NCI-H446 treated with DMSO at 0.1 percent for 48 hours (cell line): ENCODE measurements at places on chromosomes 2 and 18.

GRCh38 chr18:2881088-2881839 lies 34.5 kb downstream of the EMILIN2 start:
- no peak for DNase-seq

- DNase-seq = no peak
Measured at GRCh38 chr18:12776821-12777471, 74.1 kb downstream of the PSMG2 start.

DNA sequence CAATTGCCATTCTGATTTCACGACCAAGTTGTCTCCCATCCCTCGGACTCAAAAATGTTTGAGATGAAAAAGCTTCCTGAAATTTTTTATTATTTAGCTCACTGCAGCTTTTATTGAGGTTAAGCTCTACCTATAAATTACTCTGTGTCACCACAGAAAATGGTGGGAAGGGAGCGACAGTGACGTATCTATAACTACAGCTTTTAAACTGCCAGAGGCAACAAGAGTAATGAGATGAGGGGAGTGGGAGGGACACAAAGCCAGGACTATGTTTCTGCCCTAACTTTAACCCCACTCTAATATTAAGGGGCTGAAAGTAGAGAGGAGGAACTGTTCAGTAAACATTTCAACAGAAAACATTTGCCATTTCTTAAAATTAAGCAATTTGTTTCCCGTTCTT lies 37.4 kb downstream of the SMAD2 start:
- no peak for DNase-seq

- no peak for DNase-seq
Measured at GRCh38 chr2:145076085-145076484, 556.2 kb upstream of the ZEB2 start.

DNA sequence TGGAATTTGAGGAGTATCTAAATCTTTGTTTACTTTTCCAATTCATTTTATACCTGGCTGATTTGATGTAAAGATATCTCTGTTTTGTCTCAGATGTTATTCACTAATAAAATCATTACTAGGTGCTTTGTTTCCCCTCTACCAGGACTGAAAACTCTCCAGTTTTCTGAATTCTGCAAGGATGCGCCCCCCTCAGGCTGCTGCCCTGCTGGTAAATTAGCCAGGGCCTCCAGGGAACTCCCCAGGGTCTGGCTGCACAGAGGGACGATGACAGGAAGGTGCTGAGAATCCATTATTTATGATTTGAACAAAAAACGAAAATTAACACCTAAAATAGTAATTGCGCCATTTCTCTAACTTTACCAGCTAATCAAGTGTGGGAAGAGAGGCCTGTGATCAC lies 541.2 kb upstream of the POU3F3 start:
- no peak for DNase-seq

DNA sequence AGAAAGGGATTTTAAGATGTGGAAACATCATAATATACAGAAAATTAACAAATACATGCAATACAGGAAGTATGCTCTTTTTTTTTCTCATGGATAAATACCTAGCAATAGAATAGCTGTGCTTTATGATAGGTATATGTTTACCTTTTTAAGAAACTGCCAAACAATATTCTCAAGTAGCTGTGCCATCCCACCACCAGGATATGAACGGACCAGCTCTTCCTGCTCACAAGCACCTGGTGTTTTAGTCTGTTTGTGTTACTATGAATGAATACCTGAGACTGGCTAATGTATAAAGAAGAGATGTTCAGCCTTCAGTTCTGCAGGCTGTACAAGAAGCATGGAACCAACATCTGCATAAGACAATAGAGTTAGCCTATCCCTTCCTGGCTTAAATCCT lies 19.9 kb upstream of the UGT1A8 start:
- DNase-seq = no peak

DNA sequence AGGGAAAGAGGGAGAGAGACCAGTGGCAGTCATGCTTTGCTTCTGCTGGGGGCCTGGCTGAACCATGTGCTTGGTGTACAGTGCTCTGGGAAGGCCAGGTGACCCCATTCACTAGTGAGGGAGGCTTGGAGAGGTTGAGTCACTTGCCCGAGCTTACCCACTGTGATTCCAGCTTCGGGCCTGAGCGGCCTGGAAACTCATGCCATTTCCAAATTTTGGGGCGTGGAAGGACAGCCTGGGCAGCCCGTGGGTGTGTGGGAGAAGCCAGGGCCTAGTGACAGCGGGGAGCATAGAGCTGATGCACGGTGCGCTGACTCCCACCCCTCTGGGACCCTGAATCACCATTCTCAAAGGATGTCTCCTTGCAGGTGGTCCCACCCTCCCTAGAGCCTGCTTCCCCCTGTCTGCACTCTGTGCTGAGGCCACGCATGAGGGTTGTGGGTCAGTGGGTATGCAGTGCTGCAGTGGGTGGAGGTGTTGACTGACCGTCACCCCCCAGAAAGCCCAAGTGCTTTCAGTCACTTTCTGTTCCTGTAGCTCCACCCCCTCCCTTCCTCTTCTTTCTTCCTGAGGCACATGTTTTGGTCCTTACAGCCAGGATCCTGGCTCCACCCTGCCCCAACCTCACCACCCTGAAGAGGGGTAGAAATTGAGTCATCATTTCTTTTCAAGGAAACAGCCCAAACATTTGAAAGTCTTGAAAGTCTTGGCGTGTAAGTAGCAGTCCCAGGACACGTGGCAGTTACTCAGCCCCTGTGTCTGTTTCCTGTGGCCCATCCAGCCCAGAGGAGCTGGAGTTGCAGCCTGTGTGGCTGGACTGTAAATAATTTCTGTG lies 69.3 kb upstream of the MCFD2 start:
- DNase-seq = no peak

DNA sequence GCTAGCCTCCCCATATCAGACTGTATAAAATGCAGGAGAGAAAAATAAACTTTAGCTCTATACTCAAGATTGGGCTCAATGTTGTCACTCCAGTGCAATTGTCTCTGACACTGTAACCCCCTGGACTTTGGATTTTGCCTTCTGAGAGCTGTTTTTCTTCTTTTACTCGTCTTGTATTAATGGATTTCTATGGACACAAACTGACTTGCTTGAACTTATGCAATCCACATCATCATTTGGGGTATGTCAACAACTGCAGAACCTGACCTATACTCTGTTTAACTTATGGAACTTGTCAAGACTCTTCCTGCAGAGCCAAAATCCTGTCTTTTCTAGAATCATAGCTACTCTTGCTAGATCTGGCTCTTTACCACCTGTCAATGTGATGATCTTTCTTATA lies 257.8 kb upstream of the DCC start:
- no peak for DNase-seq

DNA sequence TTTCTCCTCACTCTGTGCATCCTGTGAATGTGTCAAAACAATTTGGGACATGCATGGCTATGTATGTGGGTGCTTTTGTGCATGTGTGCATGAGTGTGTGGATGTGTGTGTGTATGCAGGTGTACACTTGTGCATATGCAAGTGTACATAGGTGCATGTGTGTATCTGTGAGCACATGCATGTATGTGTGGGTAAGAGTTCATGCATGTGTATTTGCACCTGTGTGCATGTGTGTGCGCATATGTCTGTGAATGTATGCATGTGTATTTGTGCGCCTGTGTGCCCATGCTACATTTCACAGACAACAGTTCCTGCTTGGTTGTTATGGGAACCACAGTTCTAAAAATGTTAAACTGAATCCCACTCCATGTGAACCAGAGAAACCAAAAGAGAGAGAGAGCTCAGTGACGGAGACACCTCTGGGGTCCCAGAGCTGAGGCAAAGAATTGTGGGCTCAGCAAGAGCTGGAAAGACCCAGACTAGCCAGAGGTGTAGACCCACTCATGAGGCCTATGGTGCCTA lies 1.9 kb upstream of the FBXO41 start:
- DNase-seq = no peak

- no peak for DNase-seq
Measured at GRCh38 chr2:85213901-85214512, 80.8 kb downstream of the TCF7L1 start.

DNA sequence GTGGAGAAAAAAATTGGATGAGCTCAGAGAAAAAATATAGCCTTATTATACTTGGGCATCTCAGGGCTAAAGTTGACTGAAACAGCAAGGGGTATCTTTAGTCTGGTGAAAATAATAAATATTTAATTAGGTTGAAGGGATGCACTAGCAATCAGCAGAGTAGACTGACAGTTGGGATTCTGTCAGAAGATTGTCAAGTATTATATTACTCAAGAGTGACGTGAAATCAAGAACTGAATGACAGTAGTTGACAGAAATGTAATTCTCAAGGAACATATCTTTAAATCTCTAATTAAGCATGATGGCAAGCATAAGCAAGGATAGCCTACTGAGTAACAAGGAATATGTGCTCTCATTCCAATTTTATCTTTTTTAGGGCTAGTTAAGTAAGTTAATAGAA lies 1301.1 kb downstream of the DSC3 start:
- no peak for DNase-seq

DNA sequence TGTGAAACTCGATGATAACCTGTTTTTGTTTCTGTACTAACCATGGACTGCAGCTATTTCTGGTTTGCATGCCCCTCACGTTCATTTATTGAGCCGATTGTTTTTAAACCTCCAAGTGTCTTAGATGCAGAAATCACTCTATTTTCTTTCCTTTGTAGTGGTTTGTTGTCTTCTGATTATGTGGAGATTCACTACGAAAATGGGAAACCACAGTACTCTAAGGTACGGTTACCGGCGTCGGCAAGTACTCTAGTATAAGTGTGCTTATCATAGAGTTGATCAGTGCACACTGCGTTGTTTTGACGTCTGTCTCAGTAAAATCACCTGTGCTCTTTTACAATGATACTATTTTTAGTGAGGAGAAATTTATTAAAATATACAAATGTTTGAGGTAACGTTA lies 87.4 kb downstream of the ADAM23 start:
- DNase-seq = no peak

DNA sequence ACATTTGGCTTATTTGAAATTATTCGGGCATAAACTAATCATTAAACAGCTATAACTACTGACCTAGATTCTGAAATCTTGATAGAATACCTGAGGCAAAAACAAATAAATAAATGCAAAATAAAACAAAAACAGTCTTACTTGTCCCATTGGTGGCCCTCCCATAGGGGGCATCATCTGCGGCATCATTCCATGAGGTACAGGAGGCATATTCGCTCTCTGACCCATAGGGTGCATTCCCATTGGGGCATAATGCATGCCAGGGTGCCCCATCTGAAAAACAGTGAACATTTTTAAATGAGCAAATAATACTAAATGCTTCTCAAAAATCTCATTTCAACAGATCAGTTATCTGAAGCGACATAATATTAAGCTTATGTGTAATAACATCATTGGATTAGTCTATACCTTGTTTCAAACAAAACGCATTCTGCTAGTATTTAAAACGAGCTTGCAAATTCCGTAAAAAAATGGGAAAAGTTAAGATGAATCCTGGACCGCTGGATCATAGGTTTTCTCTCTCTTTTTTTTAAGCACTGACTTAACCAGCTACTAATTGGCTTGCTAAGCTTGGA lies 1.3 kb downstream of the PRPF40A start:
- DNase-seq = peak; percentile 12

DNA sequence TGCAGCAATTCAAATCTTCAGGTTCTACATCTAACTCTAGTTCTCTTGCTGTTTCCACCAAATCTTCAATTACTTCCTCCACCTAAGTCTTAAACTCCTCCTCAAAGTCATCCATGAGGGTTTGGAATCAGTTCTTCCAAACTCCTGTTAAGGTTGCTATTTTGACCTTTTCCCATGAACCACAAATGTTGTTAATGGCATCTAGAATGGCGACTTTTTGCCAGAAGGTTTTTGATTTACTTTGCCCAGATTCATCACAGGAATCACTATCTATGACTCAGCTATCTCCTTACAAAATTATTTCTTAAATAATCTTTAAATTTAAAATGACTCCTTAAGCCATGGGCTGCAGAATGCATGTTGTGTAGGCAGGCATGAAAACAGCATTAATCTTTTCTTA lies 368.9 kb upstream of the TNP1 start:
- DNase-seq = no peak

DNA sequence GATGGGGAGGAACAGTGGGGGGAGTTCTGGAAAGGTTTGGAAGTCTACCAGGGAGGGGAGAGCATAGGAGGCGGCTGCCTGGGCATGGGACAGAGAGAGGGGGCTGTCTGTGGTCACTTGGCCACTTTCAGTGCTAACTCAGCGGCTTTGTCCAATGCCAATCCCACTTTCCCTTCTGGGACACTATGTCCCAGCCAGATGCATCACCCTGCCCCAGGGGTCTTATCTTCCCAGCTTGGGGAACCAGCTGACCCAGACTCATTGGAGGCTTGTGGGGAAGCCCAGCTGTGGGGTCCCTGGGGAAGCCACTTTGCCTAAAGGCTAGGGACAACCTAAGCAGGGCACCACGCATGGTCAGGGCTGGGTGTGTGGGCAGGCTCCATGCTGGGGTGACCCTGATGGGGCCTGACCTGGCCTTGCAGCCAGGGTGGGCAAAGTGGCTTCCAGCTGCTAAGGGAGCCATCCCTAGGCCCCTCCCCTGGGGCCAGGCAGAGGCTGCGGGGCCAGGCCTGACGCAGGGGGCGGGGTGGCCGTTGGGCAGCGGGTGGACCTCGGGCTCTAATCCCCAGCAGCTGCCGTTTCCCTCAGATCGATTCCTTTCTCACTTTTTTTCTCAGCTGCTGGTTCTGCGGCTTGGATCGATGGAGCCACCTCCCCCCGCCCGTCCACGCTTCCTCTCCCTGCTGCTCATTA lies 1.6 kb upstream of the ASIC4 start:
- no peak for DNase-seq

GRCh38 chr2:153519257-153519875 lies 40.8 kb upstream of the RPRM start:
- DNase-seq = peak; percentile 35

- no peak for DNase-seq
Measured at GRCh38 chr18:75249672-75250470, 39.3 kb downstream of the TSHZ1 start.

- DNase-seq = no peak
Measured at GRCh38 chr2:227509824-227510619, 38.1 kb downstream of the AGFG1 start.

GRCh38 chr2:229695961-229696360 lies 18.4 kb downstream of the DNER start:
- DNase-seq = no peak

- no peak for DNase-seq
Measured at GRCh38 chr2:121236101-121236640, 48.8 kb downstream of the TFCP2L1 start.
